ENCODE measurements at places on chromosomes 2 and 18. TPM values are rescaled to one million over a fixed set of nuclear protein-coding genes. Genes with fewer than 3 reads are reported as not detected.

The KYNU gene
- 38.6 TPM for total RNA-seq

DNA sequence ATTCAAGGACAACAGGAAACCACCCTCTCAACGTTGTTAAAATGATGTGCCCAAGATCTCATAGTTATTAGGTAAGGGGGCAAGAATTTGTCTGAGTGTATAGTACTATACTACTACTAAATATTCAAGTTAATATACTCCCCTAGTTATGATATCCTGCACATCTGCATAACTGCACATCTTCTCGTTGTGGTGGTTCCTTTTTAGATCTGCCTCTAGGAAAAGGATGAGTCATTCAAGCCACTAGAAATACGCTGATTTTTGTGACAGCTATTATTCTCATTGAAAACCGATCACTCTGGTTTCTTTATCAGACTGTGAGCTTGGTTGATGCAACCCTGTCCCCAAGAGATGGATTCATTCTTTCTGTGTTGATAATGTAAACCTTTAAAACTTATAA, 1067.0 kb upstream of the FANCL start:
- no peak for DNase-seq

DNA sequence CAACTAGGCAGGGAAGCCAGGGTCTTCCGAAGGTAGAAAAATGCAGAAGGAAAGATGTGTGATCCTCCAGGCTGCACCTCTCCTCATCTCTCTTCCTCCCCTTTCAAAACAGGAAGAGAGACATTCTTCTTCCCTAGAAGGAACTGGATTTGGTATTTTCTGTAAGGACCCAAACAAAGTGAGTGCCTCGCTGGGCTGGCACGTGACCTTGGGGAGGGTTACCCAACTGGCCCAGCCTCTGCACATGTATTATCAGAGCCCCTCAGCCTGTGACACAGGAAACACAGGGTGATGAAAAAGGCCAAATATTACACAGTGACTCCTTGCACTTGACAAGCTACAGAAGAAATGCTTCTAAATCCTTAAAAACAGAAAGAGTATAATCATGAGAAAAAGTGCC, 2.3 kb downstream of the HJURP start:
- DNase-seq: no peak

The NT5DC4 gene
- total RNA-seq: not detected

- DNase-seq: no peak
These were observed 78.0 kb downstream of the UPP2 start for GRCh38 chr2:158179660-158180059.

DNA sequence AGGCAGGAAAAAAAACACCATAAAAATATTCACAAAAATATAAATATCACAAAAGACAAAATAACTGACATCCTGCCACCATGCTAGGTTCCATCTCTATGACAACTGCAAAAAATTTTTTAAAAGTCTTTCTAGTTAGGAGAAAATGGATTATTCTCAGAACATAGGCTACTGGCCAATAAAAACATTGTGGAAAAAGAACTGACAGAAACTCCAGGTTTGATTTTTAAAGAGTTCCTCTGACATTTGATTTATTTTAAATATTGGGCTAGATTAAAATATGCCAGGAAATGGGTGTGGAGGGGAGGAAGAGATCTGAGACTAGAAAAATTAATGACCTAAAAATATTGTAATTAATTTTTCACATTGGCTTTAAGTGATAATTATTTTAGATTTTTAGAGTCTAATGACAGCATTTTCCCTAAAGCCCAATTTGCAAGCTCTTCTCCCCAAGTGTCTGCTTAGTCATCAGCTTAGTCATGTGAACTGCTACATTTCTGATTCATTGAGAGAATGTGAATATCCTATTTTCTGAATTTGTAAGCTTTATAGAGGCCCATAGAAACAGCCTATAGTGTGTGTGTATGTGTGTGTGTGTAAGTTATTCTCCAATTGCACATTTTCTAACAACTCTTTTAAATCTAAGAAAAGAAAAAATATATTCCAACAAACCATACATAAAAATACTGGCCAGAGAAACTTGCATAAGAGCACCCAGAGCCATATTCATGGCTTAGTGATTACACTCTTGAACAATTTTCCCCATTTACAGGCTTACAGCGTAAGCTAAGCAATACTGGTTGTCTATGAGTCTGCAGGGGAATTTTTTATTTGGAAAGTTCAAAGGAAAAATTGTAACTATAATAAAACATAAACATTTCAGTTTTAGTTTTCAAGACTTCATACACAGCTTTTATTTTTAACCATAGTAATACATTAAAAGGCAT, 48.4 kb downstream of the TMEFF2 start:
- no peak for DNase-seq

The FRZB gene
- 0.28 TPM for total RNA-seq

GRCh38 chr2:136718273-136718672, 47.1 kb upstream of the THSD7B start:
- DNase-seq: no peak

- no peak for DNase-seq
These were observed 154.1 kb upstream of the REV1 start for GRCh38 chr2:99643787-99644418.

The MSTN gene
- total RNA-seq: not detected

- DNase-seq: no peak
These were observed 117.1 kb downstream of the NOL10 start for GRCh38 chr2:10572701-10573100.

GRCh38 chr18:57910817-57911216, 107.7 kb upstream of the ATP8B1 start:
- DNase-seq: no peak

GRCh38 chr18:3623769-3624545, 174.0 kb downstream of the TGIF1 start:
- peak; percentile 96 for DNase-seq

DNA sequence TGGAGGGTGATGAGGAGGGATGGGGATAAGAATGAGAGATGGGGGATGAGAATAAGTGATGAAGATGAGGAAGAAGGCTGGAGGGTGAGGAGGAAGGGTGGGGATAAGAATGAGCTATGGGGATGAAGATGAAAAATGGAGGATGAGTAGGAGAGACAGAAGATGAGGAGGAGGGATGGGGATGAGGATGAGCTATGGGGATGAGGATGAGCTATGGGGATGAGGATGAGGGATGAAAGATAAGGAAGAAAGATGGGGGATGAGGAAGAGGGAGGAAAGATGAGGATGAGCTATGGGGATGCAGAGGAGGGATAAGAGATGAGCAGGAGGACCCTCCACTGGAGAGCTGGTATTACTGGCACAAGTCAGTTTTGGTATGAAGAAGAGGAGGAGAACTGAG, 231.5 kb downstream of the NAPG start:
- no peak for DNase-seq

DNA sequence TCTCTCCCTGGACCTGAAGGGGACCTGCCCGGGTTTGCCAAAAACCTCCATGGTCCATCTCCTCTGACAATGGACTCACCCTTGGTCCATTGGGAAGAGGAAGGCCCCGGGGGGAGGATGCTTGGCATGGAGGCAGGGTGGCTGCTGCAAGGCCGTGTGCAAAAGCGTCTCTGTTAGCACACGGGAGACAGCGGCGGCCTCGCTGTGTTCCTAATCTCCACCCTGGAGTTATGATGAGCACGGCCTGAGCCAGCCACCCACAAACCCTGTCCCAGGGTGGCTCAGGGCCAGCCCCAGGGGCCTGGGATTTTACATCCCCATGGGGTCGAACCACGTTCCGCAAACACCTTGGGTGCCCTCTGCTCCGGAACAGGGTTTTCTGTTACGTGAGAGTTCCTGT, 35.8 kb downstream of the AQP12A start:
- DNase-seq: no peak

DNA sequence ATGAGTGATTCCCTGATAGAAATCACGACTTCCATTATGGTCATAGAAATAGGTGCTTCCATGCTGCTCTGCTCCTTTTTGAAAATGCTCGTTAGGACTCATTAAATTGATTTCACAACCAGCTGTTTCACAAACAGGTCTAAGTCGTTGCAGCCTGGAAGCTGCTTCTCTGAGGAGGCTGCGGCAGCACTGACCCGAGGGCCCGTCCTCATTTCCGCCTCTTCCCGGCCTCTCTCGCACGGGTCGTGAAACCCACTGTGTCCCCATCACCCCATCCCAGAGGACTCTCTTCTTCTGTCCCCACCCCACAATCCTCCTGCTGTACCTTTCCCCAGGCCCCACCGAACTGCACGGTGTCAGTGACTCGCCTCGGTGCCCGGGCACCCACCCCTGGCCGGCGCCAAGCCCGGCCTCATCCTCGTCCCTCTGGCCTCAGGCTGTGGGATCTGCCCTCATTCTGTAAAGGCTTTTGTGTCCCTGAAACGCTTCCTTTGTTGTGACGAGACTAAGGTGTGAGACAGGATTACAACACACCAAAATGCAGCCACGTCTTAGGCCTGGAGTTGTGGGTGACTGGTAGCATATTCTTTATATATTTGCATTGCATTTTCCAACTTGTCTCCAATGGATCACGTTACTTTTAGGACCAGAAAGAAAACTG, 112.7 kb upstream of the CTDP1 start:
- DNase-seq: no peak

GRCh38 chr18:3286159-3286558, 24.2 kb downstream of the MYL12B start:
- DNase-seq: no peak

The NIFK gene
- 13.2 TPM for total RNA-seq

GRCh38 chr2:95346231-95346737, 49.1 kb downstream of the KCNIP3 start:
- DNase-seq: peak; percentile 78

DNA sequence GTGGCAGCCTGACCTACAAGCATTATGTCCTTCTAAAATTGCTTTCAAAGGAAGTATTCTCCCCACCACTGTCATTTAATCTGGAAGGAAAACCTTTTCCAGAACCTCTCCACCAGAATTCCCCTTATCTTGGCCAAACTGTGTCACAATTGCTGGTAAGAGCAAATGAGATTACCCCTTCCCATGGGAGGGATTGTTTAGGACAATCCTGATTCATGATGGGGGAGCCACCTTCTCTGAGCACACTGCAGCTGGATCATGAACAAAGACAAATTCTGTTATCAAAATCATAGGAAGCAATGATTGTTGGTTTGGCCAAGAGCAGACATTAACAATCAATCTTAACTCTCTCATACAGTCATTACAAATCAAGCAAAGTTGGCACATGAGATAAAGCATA, 18.1 kb upstream of the ATOH8 start:
- DNase-seq: no peak

The CPO gene
- total RNA-seq: 0.38 TPM

DNA sequence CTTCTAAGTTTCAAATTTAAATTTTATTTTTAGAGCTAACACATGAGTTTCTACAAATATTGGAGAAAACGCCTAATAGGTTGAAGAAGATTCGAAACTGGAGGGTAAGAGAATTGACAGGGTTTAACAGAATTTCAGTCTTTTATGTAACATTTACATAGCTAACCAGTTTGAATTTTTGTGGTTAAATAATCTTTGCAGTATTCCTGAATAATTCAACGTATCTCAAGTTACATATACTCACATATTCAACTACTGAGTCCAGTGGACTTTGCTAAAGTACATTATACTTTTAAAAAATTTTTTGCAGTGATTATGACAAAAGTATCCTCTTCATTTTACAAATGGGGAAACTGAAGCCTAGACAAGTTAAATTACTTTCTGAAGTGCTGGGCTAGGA, 34.0 kb downstream of the CCNT2 start:
- no peak for DNase-seq

The HOXD11 gene
- not detected for total RNA-seq

GRCh38 chr2:30257266-30258214, 26.2 kb downstream of the LBH start:
- DNase-seq: no peak

DNA sequence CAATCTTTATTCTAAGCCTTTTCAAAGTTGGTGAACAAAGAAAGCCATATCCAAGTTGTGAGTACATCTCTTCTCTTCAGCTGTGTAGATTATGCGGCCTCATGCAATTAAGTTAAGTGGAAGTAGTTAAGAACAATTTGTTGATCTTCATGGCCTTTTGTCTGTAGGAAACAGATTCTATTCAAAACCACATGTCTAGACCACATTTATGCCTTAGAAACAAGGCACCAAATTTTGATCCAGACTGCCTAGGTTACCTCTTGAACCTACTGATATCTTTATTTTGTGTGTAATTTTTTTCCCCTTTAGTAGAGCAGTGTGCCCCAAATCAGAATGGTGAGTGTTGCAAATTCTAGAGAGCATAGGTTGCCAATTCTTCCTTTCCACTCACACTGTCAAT, 101.6 kb upstream of the CERS6 start:
- DNase-seq: no peak

The IL1F10 gene
- not detected for total RNA-seq

The RAD51AP2 gene
- total RNA-seq: 0.30 TPM

The PPIG gene
- 23.0 TPM for total RNA-seq

- no peak for DNase-seq
These were observed 98.8 kb downstream of the VWA3B start for GRCh38 chr2:98185801-98186200.

Measured in left lobe of liver (tissue), 2 donors.